ENCODE measurements at places on chromosomes 7 and 10.

DNA sequence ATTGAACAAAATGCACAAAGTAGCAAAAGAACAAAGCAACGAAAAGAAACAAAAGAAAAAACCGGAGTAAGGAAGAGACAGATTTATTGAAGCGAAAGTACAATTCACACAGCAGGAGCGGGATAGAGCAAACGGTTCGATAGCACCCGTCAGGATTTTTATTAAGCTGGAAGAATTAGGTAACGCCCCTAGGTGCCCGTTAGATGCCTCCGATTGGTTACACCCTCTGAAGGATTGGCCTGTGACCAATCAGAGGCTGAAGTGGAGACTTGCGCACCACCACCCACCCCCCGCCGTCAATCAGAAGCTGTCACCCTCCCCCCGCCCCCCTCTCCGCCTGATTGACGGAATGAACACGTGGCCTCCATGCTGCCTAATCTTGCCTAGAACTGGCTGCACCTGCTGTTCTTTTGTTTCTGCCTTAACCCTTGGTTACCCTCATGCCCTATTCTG lies 16.8 kb downstream of the OCM2 start:
- H3K4me1 ChIP-seq: peaks cover 14% of the 10 kb centered on the region
- DNase-seq: no peak
- H3K27me3 ChIP-seq: no peaks in the 10 kb centered on the region
- no peak overlapping the region for H3K27ac ChIP-seq
- H3K4me3 ChIP-seq: peak overlapping the region; percentile 38
- H3K36me3 ChIP-seq: no peaks in the 10 kb centered on the region

DNA sequence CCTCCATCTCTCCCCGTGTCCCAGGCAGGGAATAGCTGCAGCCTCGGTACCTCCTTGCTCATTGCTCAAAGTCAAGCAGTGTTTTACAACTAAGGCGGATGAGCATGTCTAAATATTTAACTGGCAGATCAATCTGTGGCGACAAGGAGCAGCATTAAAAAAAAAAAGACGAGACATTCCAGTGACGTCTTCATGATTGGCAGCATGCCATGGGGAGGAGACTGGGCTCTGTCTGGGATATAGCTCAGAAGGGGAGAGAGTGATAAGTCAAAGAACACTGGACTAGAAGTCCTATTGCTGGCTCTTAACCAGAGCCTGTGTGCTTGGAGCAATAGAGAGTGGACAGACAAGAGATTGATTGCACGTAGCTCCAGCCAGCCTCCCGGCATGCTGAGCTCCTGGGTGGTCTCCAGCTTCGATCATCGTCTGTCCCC lies 287.5 kb upstream of the PODXL start:
- H3K4me3 ChIP-seq: no peak overlapping the region
- no peaks in the 10 kb centered on the region for H3K36me3 ChIP-seq
- no peaks in the 10 kb centered on the region for H3K4me1 ChIP-seq
- no peak overlapping the region for H3K27ac ChIP-seq
- peaks cover 20% of the 10 kb centered on the region for H3K27me3 ChIP-seq
- DNase-seq: no peak

- H3K27ac ChIP-seq: no peak overlapping the region
- no peak for DNase-seq
- peaks cover 45% of the 10 kb centered on the region for H3K4me1 ChIP-seq
- H3K4me3 ChIP-seq: no peak overlapping the region
- H3K36me3 ChIP-seq: peaks cover 4% of the 10 kb centered on the region
These were observed 8.9 kb downstream of the LCOR start for GRCh38 chr10:96840841-96841518.

GRCh38 chr7:29494350-29494749 lies 69.3 kb upstream of the PRR15 start:
- H3K27ac ChIP-seq: no peak overlapping the region
- DNase-seq: no peak
- H3K27me3 ChIP-seq: no peaks in the 10 kb centered on the region
- H3K36me3 ChIP-seq: no peaks in the 10 kb centered on the region

- no peaks in the 10 kb centered on the region for H3K27me3 ChIP-seq
- no peak overlapping the region for H3K4me3 ChIP-seq
- no peaks in the 10 kb centered on the region for H3K36me3 ChIP-seq
- H3K4me1 ChIP-seq: no peaks in the 10 kb centered on the region
- no peak for DNase-seq
- H3K27ac ChIP-seq: no peak overlapping the region
These were observed 133.7 kb downstream of the PTPRZ1 start for GRCh38 chr7:122006687-122007086.

- H3K27me3 ChIP-seq: no peaks in the 10 kb centered on the region
- peaks cover 42% of the 10 kb centered on the region for H3K4me1 ChIP-seq
- no peak for DNase-seq
- peak overlapping the region; percentile 70 for H3K27ac ChIP-seq
These were observed 8.1 kb upstream of the SH2D4B start for GRCh38 chr10:80529604-80530003.

GRCh38 chr7:109963741-109964140 lies 1127.2 kb upstream of the LRRN3 start:
- no peak for DNase-seq
- H3K27me3 ChIP-seq: no peaks in the 10 kb centered on the region
- H3K4me1 ChIP-seq: no peaks in the 10 kb centered on the region
- H3K27ac ChIP-seq: no peak overlapping the region
- H3K36me3 ChIP-seq: no peaks in the 10 kb centered on the region
- no peak overlapping the region for H3K4me3 ChIP-seq

DNA sequence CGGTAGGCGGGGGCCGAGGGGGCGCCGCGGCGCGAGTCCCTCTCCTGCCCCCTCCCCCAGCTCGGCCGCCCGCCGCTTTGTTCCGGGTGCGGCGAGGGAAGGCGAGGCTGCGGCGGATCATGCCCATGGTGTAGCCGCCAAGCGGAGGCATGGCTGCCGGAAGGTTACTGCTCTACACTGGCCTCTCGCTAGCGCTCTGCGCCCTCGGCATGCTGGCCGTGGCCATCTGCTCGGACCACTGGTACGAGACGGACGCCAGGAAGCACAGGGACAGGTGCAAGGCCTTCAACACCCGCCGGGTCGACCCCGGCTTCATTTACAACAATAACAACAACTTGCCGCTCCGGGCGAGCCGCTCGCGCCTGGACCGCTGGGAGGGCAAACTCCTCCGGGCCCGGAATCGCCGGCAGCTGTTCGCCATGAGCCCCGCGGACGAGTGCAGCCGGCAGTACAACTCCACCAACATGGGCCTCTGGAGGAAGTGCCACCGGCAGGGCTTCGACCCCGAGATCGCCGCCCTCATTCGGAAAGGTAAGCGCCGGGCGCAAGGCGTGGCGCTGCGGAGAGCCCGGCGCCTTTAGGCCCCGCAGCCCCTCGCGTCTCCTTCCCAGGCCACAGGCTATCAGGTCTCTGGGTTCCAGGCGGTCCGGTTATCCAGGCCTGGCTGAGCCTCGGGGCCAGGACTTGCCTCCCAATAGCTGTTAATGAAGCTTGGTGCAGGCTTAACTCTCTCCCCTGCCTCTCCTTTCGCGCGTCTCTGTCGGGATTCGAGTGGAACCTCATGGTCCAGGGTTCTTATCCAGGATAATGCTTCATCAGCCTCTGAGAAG lies 513 bp downstream of the TMEM178B start:
- H3K4me1 ChIP-seq: peaks cover 16% of the 10 kb centered on the region
- H3K36me3 ChIP-seq: peaks cover 12% of the 10 kb centered on the region
- H3K27ac ChIP-seq: peak overlapping the region; percentile 57
- H3K4me3 ChIP-seq: peak overlapping the region; percentile 68
